Fibroblast of pulmonary artery (primary cell): ENCODE measurements at places on chromosomes 12 and 14.

DNA sequence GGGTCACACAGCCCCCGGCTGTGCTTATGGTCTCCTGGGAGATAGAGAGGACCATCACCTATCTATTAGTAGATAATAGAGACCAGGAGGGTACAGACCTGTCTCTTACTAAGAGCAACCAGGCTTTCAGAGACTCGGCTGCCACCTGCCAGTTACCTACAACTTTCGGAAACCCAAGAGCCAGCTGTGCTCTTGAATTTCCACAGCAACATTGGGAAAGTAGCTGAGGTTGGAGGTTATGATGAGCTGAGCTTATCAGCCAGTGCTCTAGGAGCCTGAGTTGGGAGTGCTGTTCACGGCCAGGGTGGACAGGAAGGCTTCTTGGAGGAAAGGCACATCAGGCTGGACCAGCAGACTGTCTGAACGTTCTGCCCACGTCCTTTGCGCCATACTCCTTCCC is 67.6 kb downstream of the RIN3 start:
- DNase-seq = no peak

GRCh38 chr14:27267876-27268275 is 670.0 kb upstream of the NOVA1 start:
- DNase-seq = no peak

- DNase-seq = peak; percentile 27
Measured at GRCh38 chr12:92928421-92928961, 604 bp downstream of the EEA1 start.

- DNase-seq = no peak
Measured at GRCh38 chr14:89958966-89959365, 3.2 kb downstream of the TDP1 start.

DNA sequence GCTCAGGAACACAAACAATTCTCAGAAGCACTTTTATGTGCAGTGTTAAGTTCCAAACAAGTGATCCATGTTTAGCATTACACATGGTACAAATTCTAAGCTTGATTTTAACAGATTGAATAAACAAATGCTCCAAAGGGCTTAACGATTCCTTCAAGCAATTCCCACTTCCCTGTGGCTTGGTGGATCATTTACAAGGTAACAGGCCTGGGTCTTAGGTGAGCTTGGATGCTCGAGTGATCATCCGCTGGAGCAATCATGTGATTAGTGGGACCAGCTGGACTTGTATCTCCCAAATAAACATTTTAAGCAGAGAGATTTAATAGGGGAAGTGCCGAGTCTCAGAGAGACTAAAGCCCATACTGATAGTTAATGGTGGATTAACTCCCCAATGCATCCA is 70.7 kb downstream of the CALM1 start:
- no peak for DNase-seq

DNA sequence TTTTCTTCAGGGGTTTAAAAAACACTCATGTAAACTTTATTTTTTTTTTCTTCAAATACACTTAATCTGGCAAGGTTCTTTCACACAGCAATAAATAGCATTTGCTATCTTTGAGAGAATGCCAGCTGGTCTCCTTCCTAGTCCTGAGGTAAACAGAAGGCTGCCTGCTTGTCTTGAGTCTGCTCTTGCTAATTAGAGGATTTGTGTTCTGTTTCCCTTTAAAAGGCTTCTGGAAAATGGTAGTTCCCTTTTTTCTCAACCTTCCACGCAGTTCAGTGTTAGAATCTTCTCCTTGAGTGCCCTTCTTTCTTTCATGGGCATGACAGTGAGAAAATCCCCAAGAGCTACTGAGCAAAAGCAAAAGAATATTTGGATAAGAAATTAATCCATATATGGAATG is 92.3 kb upstream of the DCN start:
- peak; percentile 64 for DNase-seq

DNA sequence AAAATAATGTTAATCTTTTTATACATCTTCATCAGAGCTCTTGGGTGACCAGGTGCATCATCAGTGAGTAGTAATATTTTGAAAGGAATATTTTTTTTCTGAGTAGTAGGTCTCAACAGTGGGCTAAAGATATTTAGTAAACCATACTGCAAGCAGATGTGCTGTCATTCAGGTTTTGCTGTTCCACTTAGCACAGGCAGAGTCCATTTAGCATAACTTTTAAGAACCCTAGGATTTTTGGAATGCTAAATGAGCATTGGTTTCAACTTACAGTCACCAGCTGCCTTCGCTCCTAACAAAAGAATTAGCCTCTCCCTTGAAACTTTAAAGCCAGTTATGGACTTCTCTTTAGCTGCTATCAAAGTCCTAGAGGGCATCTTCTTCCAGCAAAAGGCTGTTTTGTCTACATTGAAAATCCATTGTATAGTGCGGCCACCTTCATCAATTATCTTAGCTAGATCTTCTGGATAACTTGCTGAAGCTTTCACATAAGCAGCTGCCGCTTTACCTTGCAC is 24.6 kb downstream of the RIMKLB start:
- DNase-seq = no peak

GRCh38 chr14:23284654-23285529 is 1.0 kb downstream of the HOMEZ start:
- peak; percentile 21 for DNase-seq

GRCh38 chr12:87660987-87661774 is 368.0 kb downstream of the C12orf50 start:
- DNase-seq = no peak

- no peak for DNase-seq
Measured at GRCh38 chr14:52349731-52350130, 35.6 kb downstream of the PTGER2 start.

DNA sequence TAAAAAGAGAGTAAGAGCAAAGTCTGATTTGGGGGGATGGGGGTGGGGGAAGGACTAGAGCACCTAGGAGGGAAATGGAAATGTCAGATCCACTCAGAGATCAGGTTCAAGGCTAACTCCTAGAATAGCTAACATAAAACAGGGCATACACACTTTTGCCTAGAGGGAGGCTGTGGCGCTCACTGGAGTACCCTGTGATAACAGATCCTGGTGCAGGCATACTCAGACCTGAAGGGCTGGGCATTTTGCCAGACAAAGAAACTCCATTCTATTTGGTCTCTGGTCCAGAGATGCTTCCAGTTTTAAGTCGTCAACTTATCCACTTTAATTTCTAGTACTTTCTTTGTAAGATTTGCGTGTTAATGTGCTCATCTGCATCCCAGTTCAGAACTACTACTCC is 5.8 kb downstream of the CTDSP2 start:
- DNase-seq = peak; percentile 56

- no peak for DNase-seq
Measured at GRCh38 chr12:62372134-62372533, 94.5 kb upstream of the MON2 start.

- no peak for DNase-seq
Measured at GRCh38 chr12:110282956-110283817, 2.1 kb downstream of the ATP2A2 start.

GRCh38 chr12:92596383-92596782 is 106.4 kb upstream of the PLEKHG7 start:
- peak; percentile 49 for DNase-seq

GRCh38 chr12:31386364-31386777 is 60.4 kb upstream of the SINHCAF start:
- DNase-seq = no peak

DNA sequence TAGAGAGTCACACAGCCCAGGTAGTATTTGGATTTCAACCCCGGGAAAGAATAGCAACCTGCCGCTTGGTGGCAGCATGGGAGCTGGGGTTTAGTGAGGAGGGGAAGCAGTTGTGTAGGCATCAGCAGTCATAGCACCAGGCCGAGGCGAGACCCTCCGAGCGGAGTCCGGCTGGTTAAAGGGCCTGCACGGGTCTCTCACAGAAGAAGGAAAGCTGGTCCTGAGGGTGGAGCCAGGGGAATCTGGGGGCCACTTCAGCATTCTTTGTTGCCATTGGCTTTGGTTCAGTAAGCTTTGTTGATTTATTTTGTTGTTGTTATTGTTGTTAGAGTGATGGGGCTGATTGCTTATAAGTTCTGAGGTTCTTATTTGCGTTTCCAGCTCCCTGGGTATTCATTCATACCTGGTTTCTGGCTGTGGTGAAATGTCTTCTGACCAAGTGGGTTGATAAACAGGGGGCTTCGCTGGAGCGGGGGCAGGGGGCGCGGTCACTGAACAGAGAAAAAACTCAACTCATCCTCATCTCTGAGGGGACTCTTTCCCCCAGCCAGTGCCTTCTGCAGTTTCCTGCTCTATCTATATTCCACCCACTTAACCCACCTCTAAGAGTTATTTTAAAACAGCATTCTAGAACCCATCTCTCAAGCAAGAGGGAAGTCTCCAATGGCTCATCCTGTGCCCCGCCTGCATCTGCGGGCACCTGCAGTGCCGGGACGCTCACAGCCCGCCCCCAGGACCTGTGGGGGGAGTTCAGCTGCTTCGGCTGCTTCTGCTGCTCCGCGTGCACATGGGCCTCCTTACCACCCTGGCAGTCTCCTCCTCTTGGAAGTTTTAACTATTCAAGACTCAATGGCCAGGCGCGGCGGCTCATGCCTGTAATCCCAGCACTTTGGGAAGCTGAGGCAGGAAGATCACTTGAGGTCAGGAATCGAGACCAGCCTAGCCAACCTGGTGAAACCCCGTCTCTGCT is 11.6 kb downstream of the CKB start:
- DNase-seq = no peak

DNA sequence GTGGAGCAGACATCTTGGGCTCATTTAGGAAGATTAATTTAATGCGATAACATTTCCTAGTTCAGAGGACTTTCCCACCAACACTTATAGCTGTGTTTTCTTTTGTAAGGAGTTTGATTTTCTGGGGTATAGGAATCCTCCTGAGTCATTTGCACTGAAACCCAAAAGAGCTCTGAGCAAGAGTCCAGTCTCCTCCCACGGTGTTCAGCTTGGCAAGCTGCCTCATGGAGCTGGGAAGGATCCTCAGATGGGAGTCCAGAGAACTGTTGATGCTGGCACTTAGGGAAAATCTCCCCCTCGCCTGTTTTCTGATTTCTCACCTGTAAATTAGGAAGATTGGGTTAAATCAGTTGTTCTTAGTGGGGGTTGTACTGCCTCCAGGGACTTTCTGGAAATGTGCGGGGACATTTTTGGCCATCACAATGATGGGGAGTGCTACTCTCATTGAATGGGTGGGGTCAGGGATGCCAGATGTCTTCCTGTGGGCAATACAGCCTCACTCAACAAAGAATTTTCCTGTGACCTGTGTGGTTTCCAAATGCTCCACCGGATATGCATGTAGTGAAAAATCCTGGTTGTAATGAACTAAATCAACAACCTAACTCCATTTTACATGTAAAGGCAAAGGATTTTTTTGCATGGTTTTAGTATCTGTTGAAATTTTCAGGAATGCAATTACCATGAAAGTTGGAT is 150.6 kb downstream of the ADCK1 start:
- DNase-seq = no peak

DNA sequence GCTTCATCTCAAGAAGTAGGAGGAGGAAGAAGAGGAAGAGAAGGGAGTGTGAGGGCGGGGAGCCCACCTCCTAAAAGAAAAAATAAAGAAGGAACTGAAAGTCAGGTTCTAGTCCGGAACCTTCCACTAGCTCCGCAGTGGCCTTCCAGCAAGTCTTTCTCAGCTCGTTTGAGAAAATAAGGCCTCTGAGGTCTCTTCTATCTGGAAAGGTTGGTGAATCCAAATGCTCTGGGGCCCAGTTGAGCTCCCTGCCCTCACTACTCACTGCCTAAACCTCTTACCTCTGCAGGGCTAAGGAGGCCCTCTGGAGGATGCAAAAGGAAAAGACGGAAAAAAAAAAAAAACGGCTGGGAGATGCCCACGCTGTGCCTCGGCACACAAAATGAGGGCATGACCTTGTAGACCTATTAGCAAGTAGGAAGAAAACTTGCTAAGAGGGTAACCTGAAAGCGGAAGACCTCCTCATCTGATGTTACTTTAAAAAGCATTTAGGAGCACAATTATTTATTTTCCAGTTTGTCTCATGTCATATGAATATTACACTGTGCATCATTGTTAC is 35.9 kb downstream of the FBLN5 start:
- peak; percentile 70 for DNase-seq

DNA sequence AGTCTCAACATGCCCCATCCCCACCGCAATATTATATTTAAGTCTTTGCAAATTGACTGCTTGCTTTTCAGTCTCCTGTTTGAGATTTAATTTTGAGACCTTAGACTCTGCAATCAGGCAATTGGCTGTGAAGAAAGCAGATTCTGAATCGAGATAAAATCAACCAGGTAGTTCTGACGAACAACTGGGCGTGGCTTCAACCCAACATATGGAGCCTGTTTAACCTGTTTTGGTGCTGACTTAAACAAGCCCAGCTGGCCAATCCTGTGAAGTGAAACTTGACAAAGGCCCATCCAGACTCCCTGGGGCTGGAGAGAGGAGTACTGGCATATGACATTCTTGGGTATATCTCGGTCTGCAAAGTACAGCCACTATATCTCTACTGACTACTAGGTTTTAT is 9.8 kb upstream of the CIPC start:
- no peak for DNase-seq

GRCh38 chr12:32454075-32454474 is 54.7 kb downstream of the FGD4 start:
- DNase-seq = peak; percentile 77

- DNase-seq = no peak
Measured at GRCh38 chr12:60176891-60177290, 581.1 kb downstream of the SLC16A7 start.

DNA sequence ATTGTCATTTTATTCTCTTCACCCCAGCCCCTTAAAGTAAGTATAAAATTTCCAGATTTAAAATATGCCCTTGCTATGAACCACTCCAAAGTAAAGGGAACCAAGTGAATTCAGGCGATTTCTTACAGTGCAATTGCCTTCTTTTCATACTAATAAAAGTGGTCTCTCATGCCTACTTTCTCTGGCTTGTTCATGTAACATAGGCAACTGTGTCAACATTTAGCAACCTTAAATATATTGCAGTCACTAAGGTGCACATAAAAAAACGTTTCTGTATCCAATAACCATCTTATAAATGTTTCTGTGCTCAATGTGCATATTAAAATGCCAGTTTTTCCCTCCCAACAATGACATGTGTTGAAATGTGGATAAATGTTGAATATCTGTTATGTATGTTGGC is 271.6 kb upstream of the DCN start:
- DNase-seq = no peak

DNA sequence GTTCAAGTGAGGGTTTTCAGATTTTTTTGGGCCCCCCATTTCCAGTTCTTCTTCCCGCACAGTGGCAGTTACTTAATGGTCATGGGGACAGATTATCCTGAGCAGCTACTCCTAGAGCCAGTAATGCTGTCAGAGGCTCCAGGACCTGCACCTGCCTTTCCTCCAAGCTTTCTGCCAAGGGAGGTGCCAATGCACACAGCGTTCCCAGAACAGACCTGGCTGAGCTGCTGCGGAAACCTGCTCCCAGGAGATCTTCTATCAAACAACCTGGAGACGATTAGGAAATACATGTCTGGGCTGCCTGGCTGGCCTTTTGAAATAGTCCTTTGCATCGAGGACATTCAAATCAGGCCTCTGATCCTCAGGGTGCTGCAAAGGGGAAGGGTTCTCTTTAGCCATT is 120.9 kb downstream of the SLC8A3 start:
- no peak for DNase-seq
